ENCODE measurements at places on chromosomes 12 and 14.

- DNase-seq = peak; percentile 50
Measured at GRCh38 chr12:96493106-96493505, 3.7 kb downstream of the CFAP54 start.

GRCh38 chr14:102496958-102497744, 12.4 kb downstream of the ANKRD9 start:
- DNase-seq = no peak

GRCh38 chr12:95629392-95629791, 78.1 kb upstream of the USP44 start:
- DNase-seq = no peak

DNA sequence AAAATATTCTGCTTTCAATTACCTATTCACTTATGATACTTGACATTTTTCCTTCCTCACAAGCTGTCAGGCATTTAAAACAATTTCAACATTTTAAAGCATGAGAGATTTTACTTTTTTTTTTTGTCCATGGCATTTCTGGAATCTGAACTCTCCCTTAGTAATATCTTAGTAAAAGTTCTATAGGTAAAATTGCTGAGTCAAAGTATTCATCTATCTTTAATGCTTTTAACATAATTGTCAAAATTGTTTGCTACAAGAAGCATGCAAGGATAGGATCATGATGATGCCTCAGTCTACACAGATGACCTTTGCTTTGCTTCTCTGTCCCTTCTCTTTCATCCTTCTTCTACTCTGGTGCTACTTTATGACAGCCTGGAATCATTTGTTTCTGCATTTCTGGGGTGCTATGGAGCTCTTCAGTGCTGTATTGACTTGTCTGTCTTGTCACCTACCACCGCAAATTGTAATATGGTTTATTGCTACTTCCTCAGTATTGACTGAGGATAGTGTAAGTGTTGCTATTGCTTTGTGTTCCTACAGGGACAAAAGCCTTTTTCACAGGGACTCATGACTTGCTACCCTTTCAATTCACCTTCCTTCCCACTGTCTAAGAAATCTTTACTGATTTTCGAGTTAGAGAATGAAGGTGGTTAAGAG, 589.8 kb upstream of the ATP2B1 start:
- peak; percentile 15 for DNase-seq

DNA sequence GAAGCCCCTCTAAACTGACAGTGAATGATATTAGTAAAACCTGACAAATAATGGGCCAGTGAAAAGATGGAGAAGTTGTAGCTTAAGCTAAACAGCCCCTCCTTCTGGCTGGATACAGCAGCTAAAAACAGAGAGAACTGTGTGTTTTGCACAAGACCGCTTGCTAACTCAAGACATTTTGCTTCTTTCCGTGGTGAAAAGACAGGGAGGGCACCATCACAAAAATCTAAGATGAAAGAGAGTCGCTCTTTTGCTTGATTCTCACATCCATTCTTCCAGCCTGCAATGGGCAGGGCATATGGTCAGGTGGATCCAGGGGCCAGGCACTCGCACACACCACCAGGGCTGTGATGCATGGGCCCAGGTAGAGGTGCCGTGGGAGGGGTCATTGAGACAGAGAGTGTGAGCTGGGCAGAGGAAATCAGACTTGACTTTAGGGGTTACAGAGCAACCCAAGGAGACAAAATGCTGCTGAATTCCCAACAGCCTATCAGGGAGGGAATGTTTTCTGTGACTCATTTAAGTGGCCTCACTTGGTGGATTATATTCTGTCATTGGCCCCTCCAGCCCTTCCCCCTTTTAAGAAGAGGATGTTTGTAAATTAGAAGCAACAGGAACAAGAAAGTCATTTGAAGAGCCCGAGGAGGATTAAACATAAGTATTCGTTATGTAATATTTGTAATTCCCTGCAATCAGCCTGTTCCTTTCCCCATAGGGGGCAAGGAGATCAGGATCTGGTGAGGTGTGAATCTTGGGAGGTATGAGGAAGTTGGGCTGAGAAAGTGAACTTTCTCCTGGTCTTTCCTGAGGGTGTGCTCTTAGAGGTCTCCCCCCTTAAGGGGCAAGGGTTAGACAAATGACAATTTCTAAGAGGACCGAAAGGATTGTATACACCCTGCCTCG, 12.3 kb downstream of the EMP1 start:
- DNase-seq = peak; percentile 59

- DNase-seq = no peak
Measured at GRCh38 chr14:93333631-93334103, 831 bp upstream of the BTBD7 start.

- no peak for DNase-seq
Measured at GRCh38 chr12:132282950-132283771, 46.2 kb downstream of the GALNT9 start.

DNA sequence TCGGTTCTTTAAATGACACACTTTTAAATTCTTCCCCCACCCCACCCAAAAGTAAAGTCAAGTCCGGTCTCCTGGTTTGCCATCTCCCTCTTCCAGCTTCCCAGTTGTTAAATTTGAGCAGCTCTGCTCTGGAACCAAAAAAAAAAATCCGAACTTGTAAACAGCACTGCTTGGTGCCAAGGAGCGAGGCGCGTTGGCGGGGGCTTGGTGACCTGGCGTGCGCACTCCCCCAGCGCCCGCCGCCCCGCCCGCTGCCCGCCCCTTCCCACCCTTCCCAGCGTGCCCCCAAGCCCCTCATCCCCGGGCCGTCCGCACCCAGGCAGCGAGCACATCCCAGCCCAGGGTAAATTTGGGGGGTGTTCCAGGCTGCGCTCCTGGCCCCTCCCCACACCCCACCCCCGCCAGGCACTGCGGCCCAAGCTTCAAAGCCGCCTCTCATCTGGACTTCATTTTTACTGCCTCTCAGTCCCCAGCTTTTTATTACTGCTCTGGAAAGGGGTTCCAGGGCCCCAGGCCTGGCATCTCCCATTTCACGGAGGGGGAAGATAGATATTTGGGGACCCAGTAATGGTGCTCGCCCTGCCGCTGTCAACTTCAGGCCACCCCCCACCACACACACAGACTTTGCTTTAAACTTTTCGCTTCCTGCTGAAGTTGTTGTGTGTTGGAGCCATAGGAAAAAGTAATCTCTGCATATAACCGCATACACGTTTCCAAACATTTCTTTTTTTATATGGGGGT, 11.7 kb upstream of the ITGB7 start:
- DNase-seq = no peak

GRCh38 chr12:54564768-54565167, 15.4 kb downstream of the PDE1B start:
- DNase-seq = no peak

DNA sequence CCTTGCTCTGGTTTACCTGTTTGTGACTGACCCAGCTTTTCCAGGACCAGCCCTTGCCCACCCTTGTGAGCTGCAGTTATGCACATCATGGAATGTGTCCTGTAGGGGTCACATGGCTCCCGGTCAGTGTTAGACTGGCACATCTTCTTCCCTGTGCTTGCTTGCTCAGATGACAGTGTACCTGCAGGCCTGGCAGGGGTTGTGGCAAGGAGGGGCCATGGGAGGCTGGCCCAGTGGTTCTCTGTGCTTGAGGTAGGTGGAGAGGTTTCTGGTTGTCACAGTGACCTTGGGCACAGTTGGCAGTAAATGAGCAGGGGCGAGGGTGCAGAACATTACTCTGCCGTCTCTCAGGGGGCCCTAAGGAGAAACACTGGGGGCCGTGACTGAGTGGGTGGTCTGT, 27.6 kb upstream of the RD3L start:
- no peak for DNase-seq

- no peak for DNase-seq
Measured at GRCh38 chr14:49778421-49778820, 10.5 kb downstream of the KLHDC2 start.

- peak; percentile 84 for DNase-seq
Measured at GRCh38 chr14:56145965-56146364, 27.8 kb downstream of the PELI2 start.

DNA sequence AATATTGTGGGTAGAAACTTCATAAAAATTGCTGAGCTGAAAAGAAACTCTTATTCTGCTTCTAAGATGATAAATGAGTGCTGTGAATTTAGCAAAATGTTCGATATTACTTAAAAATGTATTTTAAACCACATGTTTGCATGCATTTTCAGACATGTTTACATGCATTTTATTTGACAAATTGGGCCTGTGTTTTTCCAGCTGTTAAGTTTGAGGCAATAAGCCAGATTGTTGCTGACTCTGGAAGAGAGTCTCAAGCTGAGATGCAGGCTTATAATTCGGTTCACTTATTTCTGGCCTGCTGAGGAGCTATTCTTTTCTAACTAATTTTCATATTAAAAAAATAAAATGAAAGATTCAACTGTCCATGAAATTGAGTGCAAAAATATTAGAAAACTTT, 110.1 kb downstream of the SYNE2 start:
- DNase-seq = no peak

DNA sequence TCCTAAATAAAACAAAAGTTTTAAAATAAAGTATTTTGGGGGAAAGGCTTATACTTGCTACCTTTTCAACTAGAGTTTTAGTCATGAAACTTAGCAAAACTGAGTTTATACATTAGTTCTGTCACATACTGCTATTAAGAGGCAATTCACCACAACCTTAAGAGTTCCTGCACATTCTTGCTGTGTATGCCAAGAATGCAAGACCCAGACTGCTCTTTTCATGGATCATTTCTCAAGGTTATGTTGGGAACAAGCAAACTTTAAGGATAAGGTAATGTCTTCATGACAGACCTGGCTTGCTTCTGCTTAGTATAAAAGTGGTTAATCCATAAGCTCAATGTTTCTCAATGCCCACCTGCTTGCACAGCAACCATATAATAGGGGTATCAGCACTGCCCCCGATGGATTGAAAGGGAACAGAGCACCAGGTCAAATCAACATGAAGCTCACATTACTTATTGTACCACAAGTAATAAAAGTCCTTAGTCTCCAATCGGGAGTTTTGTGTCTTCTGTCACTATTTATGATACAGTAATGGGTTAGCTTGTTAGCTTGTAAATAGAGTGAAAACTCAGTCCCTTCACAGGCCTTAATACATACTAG, 67.6 kb downstream of the KIF21A start:
- no peak for DNase-seq

GRCh38 chr12:67645601-67646000, 2.9 kb upstream of the DYRK2 start:
- DNase-seq = peak; percentile 79

DNA sequence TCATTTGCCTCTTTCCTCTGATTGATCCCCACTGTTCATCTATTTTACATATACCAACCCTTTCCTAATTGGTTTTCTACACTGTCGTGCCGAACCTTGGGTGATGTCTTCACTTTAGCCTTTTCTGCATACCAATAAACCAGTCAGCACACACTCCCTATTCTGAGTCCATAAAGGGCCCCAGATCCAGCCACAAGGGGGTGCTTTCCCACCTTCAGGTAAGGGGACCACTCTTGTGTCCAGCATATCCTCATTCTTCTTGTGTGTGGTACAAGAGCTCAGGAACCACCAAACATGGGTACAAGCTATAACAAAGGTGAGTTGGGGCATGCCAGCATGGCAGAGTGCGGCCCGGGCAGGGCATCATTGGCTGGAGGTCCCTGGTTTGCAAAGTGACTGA, 859.8 kb downstream of the FSCB start:
- no peak for DNase-seq

DNA sequence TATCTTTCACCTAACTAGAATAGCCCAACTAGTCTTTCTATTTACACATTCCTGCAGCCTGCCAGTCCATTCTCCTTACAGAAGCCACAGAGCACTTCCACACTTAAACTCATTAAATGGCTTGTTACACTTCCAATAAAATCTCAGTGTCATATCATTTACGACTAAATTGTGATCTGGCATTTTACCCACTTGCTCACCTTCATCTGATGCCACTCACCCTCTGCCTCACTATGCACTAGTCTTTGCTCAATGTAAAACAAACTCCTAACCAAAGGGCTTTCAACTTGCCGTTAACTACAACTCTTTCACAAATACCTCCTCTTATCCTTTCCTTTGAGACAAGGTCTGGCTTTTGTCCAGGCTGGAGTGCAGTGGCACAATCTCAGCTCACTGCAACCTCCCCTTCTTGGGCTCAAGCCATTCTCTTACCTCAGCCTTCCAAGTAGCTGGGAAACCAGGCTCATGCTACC, 24.1 kb downstream of the YAF2 start:
- no peak for DNase-seq

- no peak for DNase-seq
Measured at GRCh38 chr14:52860209-52860608, 68.8 kb upstream of the GNPNAT1 start.

DNA sequence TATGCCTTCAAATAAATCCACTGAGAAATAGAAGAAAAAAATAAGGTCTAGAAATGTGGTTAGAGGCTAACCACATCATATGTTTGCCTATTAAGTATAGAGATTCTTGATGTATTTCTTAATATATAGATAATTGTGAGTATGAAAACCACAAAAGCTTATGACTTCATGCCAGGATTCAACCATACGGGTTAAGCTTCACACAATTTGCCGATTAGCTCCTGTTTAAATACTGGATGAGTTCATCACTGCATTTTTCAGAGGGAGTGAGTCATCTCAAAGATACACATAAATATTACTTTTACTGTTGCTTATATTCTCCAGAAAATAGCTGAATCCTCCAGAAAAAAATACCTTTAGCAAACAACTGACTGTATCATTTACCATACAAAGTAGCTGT, 79.6 kb downstream of the RPL10L start:
- DNase-seq = peak; percentile 87

- no peak for DNase-seq
Measured at GRCh38 chr12:3363608-3364007, 127.4 kb upstream of the PRMT8 start.

DNA sequence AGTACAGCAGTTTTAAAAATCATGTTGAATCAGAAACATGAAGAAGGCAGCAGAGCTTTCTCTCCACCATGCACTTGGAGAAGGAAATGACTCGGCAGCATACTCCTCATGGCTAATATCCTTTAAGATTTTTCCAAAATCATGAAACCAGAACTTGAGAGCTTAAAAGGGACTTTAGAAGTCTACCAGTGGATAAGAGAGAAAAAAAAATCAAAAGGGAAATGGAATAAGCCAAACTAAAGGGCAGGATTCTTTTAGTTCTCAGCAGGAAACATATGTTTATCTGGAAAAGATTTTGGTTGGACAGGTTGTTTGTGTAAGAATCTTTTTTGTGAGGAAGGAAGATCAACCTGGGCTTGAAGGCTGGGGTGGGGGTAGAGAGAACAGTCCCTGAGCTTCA, 111.8 kb downstream of the PRKCH start:
- DNase-seq = no peak

DNA sequence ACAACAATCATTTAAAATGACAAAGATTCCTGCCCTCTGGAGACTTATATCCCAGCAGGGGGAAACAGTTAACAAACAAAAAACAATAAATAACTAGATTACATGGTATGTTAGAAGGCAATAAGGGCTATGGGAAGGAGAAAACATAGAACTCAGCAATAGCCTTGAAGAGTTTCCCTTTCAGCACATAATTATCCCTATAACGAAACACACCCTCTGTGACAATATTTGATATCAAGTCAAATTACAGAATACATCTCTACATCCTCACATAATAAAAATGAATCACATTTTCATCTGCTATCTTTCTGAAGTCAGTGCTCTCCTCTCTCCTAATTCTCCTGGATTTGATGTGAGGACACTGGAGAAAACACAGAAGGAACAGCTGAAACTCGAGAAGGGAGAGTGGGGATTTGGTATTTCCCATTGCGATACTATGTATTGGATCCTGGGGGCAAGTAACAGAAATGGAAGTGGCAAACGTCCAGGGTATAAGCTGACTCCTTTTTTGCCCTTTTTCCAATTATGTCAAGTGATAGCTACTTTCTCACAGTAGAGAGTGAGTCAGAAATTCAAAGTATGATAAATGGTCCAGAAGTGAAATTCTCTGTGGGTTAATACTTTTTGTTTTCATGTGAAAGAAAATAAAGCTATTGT, 9.7 kb upstream of the PTGER2 start:
- peak; percentile 27 for DNase-seq

GRCh38 chr12:9243999-9244649, 35.9 kb upstream of the PZP start:
- DNase-seq = no peak
